Liver (tissue), 10 donors: ENCODE measurements at places on chromosomes 1 and 21. TPM values are rescaled to one million over a fixed set of nuclear protein-coding genes. Genes with fewer than 3 reads are reported as not detected.

DNA sequence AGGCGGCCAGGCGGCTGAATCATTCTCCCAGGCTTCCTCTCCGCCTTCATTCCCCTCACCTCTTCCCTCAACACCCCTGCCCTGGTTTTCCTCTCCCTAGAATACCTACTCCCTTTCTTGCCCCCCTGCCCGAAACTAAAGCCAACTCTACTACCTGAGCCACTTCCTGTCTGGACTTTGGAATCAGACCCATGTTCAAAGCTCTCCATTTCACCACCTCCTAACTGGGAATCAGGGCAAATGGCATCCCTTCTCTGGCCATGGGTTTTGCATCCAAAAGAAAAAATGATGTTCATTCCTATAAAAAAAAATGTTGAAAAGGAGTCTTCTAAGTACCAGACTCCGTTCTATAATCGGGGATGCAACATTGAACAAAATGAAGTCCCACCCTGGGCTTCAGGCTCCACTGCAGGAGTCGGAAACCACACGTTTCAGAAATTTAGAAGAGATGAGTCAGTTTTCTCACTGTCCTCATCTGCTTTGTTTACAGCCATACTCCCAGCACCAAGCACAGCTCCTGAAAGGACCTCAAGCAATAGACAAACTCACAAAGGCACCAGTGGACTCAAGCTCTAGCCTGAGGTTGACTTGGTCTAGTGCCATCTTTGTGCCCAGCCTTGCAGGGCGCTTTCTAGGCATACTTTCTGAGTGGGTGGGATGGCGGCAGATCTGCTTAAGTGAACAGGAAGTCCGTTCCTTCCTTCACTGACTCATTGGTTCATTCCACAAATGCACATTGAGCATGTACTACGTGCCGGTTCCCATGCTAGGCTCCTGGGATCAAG is 176.2 kb downstream of the IGSF21 start:
- H3K27me3 ChIP-seq, result peaks cover 5% of the 10 kb centered on the region
- no peak for DNase-seq
- no peaks in the 10 kb centered on the region for H3K4me1 ChIP-seq
- H3K27ac ChIP-seq, result no peak overlapping the region
- no peak overlapping the region for H3K4me3 ChIP-seq

- no peak overlapping the region for H3K4me3 ChIP-seq
- H3K4me1 ChIP-seq, result no peaks in the 10 kb centered on the region
Observed at GRCh38 chr1:203099805-203100515, 14.1 kb upstream of the MYOG start.

Gene LCA5L
- total RNA-seq, result 1.6 TPM

GRCh38 chr1:224333939-224334786 is 4.2 kb upstream of the NVL start:
- no peaks in the 10 kb centered on the region for H3K27me3 ChIP-seq
- H3K36me3 ChIP-seq, result no peaks in the 10 kb centered on the region
- no peak for DNase-seq
- H3K27ac ChIP-seq, result no peak overlapping the region
- no peaks in the 10 kb centered on the region for H3K4me1 ChIP-seq

Gene HORMAD1
- total RNA-seq, result 0.47 TPM

DNA sequence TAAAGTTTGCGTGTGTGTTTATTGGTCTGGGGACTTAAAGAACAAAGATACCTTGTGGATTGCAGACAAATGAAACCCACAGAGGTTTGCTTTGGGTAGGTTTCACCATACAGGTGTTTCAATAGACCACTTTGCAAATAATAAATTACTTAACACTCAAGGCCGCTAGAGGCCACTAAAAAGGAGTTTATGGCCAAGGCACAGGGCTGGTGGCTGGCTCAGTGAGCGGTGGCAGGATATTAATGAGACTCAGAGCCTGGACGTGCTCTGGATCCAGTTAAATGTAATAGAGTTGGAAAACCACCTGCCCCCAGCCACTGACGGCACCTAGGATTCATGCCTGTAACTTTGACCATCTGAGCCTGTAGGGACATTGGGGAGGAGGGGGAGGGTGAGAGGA is 44.5 kb downstream of the LRRC38 start:
- H3K4me1 ChIP-seq, result no peaks in the 10 kb centered on the region
- no peak overlapping the region for H3K4me3 ChIP-seq
- no peaks in the 10 kb centered on the region for H3K36me3 ChIP-seq
- no peak overlapping the region for H3K27ac ChIP-seq
- no peak for DNase-seq

- H3K27ac ChIP-seq, result no peak overlapping the region
- H3K36me3 ChIP-seq, result peaks cover 2% of the 10 kb centered on the region
- DNase-seq, result no peak
- H3K4me3 ChIP-seq, result no peak overlapping the region
Observed at GRCh38 chr1:161001525-161001924, 19.4 kb downstream of the F11R start.

DNA sequence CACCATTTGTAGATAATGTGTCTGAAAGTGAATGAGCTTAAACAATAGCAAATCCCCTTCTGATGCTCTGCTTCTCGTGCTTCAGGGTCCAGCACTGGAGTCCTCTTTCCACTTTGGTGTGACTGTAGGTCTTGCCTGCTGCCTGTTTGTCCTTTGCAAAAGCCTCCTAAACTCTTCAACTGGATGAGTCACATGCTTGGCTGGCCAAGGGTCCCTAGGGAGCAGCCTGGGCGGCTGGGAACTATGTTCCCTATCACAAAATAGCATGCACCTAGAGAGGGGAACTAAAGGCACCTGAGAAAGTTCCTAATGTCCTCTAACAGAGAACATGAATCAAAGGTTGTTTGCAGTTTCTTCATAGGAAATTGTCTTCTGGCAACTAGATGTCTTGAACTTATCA is 607.2 kb upstream of the PLXNA2 start:
- H3K27ac ChIP-seq, result no peak overlapping the region
- H3K27me3 ChIP-seq, result no peaks in the 10 kb centered on the region
- no peaks in the 10 kb centered on the region for H3K36me3 ChIP-seq
